ENCODE measurements at places on chromosomes 3 and 15.
A peak's percentile ranks its signal among the peaks of the same experiment; 100 is the strongest.

GRCh38 chr3:8997151-8997550 is 33.9 kb upstream of the RAD18 start:
- no peak for DNase-seq

GRCh38 chr15:33448151-33448550 is 137.4 kb downstream of the RYR3 start:
- no peak for DNase-seq

GRCh38 chr3:178382449-178383061 is 153.7 kb upstream of the KCNMB2 start:
- DNase-seq: no peak

GRCh38 chr3:67783281-67784250 is 129.2 kb upstream of the SUCLG2 start:
- DNase-seq: no peak

DNA sequence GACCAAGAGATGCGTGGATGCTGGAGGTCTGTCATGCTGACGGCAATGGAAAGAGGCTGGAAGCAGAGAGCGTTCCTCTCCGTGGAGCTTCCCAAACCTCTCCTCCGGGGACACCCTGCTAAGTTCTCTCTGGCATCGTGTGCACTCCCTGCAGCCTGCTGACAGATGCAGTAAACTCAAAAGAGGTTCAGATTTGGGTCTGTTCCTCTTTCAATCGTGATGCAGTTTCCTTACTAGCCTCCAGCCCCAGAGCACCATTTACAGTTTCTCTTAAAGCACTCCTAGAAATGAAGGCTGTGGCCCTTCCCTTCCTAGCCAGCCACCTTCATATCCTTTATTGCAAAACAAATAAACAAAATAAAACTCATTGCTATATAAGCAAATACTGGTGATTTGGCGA is 47.3 kb upstream of the LRRC58 start:
- peak; percentile 82 for DNase-seq
